ENCODE measurements at places on chromosomes 3 and 15.
A peak's percentile ranks its signal among the peaks of the same experiment; 100 is the strongest.

GRCh38 chr3:156617145-156617544 lies 57.2 kb upstream of the TIPARP start:
- no peak for DNase-seq

DNA sequence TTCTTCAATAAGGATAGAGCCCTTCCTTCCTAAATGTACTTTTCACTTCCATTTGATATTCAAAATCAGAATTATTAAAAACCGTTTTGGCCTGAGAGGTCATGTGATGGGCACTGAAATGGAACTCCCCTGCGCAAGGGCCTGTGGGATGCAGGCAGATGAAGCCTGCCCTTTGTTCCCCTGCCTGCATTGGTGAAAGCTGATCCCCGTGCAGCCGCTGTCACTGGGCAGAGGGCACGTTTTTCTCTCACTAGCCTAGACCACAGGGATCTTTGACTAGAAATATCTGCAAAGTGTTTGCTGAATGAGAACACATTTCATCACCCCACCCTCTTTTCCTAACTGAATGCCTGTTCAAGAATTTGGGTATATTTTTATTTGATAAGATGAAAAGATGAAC lies 74.9 kb downstream of the TIPARP start:
- no peak for DNase-seq

- DNase-seq = no peak
Measured at GRCh38 chr15:40110866-40111550, 2.3 kb upstream of the BMF start.

DNA sequence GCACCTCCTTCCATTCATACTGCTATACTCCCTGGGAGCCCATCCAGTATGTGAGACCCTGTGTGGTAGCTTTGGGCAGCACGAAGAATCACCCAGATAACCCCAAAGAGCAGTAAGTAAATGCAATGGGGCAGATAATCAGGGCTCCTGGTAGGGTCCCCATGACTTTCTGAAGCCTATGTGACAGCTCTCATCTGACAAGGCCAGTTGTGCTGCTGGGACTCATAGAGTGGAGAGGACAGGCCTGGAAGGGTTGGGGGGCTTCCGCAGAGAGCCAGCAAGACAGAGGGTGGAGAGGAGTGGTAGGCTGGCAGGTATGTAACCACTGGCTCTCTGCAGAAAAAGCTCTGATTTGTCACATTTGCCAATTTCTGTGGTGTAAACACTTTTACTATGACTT lies 3.2 kb upstream of the SLC6A20 start:
- DNase-seq = no peak

GRCh38 chr15:58742022-58742813 lies 7.3 kb downstream of the ADAM10 start:
- no peak for DNase-seq

DNA sequence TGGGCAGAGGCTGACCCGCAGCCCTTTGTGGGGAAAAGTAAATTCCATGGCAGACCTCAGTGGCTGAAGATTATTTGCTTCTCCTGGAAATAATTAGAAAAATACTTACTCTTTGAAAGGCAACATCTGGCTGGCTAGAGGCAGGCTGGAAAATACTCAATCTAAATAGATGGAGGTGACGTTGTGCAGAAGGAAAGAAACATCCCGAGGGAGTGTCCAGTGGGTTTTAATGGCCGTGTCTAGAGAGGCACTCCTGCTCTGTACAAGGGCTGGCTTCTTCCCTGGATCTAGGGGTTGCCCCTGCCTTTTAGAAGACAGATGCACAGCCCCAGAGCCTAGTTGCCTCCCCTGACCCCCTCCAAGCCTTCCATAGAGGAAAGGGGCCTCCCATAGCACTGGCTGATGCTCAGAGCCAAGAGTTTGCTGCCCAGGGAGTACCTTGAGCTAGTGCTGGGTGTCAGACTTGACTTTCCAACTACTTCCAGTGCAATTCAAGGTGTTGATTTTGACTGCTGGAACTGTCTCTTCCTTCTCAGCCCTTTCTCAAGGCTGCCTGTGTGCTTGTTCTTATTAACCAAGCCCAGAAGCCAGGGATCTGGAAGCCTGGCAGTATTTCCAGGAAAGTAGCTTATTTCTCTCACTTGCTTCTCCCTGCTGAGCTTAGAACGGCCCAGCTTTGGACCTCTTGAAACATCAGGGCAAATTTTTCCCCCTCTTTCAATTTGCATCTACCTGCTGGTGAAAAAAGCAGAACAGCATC lies 27.4 kb downstream of the CGNL1 start:
- no peak for DNase-seq

DNA sequence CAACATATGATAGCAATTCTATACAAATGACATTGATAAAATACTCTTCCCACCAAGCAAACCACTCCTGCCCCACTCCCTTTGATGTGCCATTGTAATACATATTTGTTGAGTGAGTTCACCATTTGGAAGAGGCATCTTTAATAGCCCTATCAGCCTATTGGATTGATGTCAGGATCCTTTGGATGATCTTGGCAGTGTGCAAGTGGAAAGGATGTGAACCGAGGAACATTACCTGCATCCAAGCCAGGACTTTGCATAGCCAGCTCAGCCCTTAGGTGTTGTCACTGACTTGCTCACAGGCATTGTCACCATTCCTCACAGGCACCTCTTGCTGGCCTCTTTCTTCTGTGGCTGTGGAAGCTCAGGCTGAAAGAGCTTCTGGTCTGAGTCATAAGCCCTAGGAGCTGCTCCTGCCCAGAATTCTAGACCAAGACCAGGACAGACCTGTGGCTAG lies 16.5 kb upstream of the TIMP4 start:
- DNase-seq = no peak

- no peak for DNase-seq
Measured at GRCh38 chr15:101124731-101125451, 127.0 kb downstream of the CHSY1 start.

GRCh38 chr15:65981837-65982626 lies 112.7 kb downstream of the RAB11A start:
- peak; percentile 19 for DNase-seq

DNA sequence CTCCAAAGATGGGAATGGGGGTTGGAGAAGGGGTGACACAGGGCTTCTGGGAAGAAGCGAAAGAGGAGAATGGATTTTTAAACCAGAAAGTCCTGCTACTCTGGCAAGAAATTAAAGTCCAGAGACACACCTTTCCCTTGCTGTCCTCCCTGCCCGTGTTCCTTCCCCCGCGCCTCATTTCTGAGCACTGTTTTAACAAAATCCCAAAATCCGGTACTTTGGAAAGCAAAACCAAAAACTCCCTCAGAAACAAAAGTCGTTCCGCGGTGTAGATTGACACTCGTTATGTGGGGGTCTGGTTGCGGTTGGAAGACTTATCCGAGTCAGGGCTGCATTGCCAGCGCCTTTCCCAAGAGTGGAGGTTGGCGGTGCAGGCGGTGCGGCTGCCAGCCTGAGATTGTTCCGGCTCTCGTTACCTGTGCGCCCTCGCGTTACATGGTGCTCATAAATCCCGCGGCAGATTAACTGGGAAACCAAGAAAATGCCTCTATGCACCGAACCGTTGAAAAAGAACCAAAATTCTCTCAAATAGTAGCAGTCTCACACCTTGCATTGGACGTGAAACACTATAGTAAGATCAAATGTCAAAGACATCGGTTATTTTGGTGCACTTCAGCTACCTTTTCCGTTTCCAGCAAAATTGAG lies 217.7 kb downstream of the MEIS2 start:
- DNase-seq = no peak

GRCh38 chr3:48738926-48739616 lies 22.1 kb upstream of the IP6K2 start:
- DNase-seq = no peak

DNA sequence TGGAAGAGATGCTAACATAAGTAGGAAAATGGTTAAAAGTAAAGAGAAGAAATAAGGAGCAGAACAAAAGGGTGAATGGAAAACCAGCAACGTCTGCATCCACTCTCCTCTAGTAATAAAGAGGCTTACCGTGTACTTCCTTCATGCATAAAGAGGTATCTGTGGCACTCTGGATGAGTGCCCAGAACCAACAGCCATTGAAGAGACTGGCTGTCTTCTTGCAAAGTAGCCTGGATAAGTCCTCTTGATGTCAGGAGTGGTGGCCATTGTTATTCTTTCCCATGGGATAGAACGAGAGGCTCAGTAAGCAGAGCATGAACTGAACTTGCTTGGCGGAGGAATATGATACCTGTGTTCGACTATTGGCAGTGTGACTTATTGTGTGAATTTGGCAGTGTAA lies 186.2 kb upstream of the RASGRP1 start:
- no peak for DNase-seq

DNA sequence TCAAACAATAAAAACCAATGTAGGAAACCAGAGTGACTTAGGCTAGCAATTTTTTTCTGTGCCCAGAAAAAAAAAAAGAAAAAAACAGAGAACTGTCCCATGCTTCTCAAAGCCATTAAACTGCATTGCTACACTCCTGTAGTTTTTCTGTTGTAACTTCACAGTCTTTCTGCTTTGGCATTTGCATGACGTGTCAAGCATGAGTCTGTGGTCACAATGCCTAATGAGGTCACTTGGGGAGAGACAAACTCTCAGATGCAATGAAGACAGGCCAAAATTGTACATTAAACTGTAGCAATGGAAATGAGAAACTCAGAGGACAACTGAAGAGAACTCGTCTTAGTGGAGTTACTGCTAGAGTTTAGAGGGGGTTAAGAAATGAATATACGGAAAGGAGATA lies 30.8 kb downstream of the CCDC80 start:
- no peak for DNase-seq

GRCh38 chr3:34022147-34022546 lies 223.7 kb downstream of the PDCD6IP start:
- no peak for DNase-seq

- peak; percentile 44 for DNase-seq
Measured at GRCh38 chr15:80455668-80456442, 51.7 kb downstream of the ARNT2 start.

DNA sequence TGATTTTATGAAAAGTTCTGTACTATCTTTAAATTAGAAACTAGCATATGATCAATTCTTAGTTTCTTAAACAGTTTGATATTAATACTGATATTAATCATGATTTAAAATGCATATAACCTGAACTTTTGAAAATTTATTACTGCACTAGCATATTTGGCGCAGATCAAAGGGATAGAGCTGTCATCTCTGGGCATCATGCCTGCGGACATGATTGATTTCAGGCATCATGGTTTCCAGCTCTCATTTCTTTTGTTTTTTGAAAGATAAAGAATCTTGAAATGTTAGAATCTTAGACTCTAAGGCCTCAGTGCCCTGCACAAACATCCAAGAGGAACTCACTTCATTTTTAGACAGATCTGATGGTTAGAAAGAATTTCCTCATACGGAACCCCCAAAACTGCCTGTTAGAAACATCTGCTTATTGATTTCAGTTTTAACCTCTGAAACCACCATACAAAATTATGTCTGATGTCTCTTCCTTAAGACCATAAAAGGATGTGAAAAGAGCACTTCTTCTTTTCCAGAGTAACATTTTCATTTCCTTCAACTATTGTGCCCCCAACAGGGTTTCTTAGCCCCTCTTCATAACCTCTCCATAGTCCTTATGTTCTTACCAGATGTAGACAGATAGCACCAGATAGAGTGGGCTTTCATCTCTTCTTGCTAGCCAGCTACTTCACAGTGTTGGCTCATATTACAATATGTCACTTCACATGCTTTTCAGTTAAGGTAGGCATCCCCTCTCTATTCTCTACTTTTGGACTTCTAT lies 110.8 kb downstream of the BBX start:
- DNase-seq = no peak

DNA sequence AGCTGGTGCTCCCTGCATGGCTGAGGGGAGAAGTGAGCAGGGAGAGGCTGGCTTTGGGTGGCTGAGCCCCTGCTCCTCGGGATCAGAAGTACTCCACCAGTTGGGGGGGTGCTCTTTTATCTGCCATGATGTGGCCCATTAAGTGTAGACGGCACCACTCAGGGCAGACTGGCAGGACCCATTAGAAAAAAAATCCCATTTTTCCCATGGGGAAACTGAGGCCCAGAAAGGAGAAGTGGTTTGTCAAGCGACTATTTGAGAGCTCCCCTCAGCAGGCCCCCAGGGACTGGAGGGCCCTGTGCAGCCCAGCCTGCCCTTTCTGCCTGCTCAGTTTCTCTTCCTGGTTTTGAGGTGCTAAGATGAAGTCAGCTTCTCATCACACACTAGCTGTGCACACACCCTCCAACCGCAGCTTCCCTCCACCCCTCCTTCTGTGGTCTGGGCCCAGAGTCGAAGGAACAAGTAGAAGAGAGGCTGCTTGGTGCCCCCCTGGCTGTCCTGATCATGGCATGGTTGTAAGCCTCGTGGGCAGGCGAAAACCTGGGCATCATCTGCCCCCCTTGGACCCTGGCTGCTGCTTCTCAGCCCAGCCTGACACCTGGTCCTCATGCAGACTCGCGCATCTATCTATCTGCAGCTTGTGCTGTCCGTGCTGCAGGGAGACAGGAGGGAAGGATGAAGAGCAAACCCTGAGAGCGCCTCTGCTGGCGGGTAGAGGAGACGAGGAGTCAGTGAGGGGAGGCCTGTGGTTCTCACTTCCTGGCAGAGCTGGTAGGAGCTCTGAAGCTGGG lies 5.6 kb downstream of the CSK start:
- peak; percentile 92 for DNase-seq

- DNase-seq = no peak
Measured at GRCh38 chr15:75662823-75663519, 15.3 kb downstream of the SNX33 start.

- no peak for DNase-seq
Measured at GRCh38 chr3:11434017-11434526, 161.9 kb downstream of the ATG7 start.

GRCh38 chr3:861721-862120 lies 231.1 kb upstream of the CNTN6 start:
- DNase-seq = no peak

GRCh38 chr3:170346481-170347392 lies 10.8 kb upstream of the SKIL start:
- DNase-seq = no peak

DNA sequence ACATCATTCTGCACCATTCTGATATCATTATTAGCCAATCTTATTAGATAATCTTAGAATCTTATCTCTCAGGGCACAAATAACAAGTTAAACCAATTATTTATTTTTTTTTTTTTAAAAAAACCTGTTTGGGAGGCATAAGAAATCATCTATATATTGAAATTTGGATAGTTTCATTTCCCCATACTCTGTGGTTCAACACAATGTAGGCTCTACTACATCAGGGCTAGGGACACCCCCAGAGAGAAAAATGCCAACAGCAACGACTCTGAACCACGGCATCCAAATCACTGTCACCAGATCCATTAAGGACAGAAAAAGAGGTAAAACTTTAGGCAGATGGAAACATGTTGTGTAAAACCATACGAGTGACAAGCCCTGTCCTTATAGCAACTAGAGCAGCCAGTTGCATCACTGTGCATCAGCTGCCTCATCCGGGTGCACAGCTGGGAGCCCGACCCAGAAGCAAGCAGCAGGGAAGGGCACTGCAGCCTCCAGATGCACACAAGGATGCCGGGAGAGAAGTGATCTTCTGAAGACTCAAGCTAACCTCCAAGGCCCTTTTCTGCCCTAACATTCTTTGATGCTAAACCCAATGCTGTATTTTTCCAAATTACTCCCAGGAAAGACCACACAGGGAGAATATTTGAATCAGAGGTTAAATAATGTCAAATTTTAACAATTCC lies 381.1 kb downstream of the CTNNB1 start:
- no peak for DNase-seq

Measured in effector memory CD8-positive, alpha-beta T cell (primary cell).